ENCODE measurements at places on chromosomes 6 and 20. TPM values are rescaled to one million over a fixed set of nuclear protein-coding genes. Genes with fewer than 3 reads are reported as not detected.

Gene PPP1R14C
- total RNA-seq = not detected

Gene ZC2HC1B
- not detected for total RNA-seq

Gene ZNF165
- 0.83 TPM for total RNA-seq

Gene ARMC12
- 0.83 TPM for total RNA-seq

Gene PRPH2
- total RNA-seq = 0.65 TPM

Gene PIGT
- total RNA-seq = 64.4 TPM

Gene CD40
- total RNA-seq = 10.0 TPM

Gene PTCHD4
- 1.7 TPM for total RNA-seq

Gene ADGRF5
- total RNA-seq = 33.6 TPM

Gene PBOV1
- not detected for total RNA-seq

Gene ID4
- 158 TPM for total RNA-seq

Gene ADGB
- not detected for total RNA-seq

DNA sequence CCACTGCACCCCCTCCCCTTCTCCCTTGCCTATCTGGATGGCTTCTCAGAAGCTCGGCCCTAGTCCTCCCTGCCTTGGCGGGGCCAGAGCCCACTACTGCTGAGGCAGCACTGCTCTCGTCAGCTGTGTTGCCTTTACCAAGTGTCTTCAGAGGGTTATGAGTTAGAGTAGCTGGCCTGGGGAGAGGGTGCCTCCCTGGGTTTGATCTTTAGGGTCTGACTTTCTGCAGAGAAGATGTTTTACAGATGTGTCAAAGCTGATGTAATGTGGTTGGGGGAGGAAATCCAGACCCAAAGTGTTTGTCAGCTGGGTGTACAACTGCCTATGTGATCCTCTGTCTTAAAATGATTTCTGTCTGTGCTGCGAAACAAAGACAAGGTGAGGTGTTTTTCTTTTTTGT lies 30.4 kb upstream of the PI16 start:
- DNase-seq = no peak

GRCh38 chr6:74807674-74808073 lies 398.2 kb downstream of the COL12A1 start:
- DNase-seq = no peak

- peak; percentile 53 for DNase-seq
Observed at GRCh38 chr6:27776504-27776903, 135.7 kb downstream of the OR2B2 start.

GRCh38 chr6:47169785-47170616 lies 127.9 kb upstream of the ADGRF1 start:
- DNase-seq = peak; percentile 53

GRCh38 chr6:34227761-34228421 lies 8.8 kb upstream of the HMGA1 start:
- DNase-seq = no peak

DNA sequence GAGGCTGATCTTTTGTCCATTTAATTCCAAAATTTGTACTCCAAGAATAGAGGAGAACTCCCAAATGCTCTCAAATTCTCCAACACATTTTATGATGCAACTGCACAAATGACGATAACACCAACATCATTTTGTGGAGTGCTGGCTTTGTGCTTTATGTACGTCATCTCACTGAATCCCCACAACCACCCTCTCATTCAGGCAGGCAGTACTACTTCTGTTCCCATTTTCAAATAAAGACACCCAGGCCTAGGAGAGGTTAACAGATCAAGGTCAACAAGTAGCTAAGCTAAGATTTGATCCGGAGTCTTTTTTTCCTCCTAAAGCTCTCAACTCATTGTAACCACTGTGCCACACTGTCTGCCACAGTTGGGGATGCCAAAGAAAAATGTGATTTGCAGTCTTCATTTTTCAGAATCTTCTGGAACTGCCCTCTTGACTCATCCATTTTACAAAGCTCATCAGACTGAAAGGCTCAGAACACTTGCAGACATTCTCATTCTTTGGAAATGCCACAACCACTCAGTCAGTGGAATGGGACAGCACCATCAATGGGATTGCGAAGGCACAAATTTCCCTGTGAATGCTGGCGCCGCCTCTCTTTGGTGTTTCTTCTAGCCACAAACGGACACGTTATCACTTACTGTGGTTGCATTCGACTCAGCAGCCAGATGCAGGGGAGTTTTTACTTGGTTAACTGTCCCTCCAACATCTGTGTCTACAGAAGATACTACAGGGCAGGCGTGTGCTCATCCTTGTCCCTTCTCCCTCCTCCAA lies 184.4 kb downstream of the GJA10 start:
- no peak for DNase-seq

- DNase-seq = no peak
Observed at GRCh38 chr6:144298194-144298593, 13.1 kb downstream of the UTRN start.

DNA sequence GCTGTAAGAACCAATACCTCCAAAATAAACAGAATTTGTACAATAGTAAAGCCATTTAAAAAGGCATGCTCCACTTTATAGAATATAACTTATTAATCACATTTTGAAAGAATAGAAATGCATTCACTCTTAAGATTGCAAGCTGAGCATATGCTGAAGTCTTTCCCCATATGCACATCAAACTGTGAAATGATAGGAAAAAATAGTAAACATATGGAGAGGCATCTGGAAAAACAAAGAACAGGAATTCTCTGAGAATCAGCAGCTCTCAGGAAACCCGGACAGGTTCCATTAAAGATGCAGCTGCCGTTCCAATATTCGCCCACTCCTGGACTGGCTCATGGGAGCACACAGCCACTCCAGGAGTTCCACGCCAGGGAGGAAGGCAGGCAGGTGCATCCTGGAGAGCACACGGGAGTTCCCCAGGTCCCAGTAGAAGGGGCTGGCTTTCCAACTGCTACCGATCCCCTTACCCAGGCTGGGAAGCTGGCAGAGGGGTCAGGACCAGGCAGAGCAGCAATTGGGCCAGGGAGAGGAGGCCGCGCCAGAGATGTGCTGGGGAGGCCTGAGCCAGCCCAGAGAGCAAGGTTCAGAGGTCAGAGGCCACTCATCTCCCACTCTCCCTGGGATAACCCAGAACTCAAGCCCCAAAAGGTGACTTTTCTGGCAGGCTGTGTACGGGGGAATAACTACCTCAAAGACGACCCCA lies 111.1 kb downstream of the DLL1 start:
- DNase-seq = peak; percentile 78

DNA sequence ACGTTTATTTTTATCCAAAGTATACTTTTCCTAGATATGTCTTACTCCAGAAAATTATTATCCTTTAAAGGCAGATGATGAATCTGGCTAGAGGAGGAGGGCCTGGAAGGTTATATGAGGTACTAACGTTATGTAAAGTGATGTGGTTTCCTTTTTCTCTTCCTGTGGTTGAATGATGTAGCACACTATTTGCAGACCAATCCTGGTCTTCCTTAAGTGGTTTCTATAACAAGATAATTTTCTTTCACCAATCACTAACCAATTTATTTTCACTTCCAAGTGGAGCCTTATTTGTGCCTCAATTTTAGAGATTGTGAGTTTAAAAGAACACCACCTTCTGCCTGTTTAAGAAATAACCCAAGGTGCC lies 154.6 kb upstream of the SOX4 start:
- DNase-seq = no peak

DNA sequence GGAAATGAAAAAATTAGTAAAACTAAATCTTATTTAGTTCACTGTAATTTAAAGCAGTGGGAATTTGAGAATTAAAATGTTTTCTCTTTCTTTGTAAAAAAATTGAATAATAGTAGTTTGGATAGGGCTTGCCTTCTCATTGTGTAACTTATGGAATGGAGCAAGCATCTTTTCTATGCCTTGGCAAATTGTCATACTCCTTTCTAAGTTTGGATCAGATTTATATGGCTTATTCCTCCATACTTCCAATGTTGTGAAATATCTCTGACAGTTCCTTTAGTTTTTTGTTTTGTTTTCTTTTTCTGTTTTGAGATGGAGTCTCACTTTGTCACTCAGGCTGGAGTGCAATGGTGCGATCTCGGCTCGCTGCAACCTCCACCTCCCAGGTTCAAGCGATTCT lies 176.4 kb downstream of the SAMD5 start:
- DNase-seq = no peak

- no peak for DNase-seq
Observed at GRCh38 chr6:5562277-5562676, 301.0 kb downstream of the FARS2 start.

DNA sequence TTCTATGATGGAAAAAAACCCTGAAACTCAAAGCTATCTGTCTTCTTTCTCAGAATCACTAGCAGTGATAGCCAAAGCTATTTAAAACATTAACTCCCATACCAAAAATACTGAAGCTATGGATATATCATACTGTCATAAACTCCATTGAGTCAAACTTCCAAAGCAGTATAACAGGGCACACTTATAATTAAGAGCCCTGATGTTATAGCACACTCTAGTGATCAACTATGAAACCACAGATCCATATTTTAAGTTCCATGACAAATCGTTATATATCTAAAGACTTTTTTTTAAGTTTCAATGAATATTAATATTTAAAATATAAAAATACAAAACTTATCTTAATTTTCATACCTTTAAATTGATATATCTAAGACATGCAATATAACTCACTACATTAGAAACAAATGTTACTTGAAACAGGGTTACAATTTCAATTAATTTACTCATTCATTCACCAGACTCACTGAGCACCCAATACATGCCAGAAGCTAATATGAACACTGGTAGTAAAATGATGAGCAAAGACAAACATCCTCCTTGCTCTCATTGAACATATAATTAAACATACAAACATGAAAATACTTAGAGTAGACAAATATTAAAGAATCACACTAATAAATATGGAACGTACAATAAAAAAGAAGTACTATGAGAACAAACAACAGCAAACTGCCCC lies 69.3 kb downstream of the IBTK start:
- no peak for DNase-seq

DNA sequence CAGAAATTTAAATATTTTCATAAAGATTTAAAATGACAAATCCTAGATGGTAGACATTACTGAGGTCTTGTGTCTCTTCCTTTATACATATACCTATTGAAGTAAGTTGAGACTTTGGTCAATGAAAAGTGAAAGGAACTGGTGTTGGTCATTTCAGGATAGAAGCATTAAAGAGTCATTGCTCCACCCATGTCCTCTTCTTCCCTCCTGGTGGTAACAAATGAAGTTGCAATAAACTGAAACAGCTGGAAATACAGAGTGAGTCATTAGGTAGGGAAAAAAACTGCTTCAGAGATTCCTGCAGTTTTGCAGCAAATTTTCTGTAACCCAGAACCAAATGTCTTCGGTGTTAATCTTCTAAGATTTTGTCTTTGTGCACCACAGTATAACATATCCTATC lies 448.0 kb downstream of the EYS start:
- no peak for DNase-seq

- no peak for DNase-seq
Observed at GRCh38 chr20:58433759-58434158, 44.7 kb downstream of the VAPB start.

GRCh38 chr20:4413314-4414049 lies 308.2 kb upstream of the PRND start:
- DNase-seq = no peak

DNA sequence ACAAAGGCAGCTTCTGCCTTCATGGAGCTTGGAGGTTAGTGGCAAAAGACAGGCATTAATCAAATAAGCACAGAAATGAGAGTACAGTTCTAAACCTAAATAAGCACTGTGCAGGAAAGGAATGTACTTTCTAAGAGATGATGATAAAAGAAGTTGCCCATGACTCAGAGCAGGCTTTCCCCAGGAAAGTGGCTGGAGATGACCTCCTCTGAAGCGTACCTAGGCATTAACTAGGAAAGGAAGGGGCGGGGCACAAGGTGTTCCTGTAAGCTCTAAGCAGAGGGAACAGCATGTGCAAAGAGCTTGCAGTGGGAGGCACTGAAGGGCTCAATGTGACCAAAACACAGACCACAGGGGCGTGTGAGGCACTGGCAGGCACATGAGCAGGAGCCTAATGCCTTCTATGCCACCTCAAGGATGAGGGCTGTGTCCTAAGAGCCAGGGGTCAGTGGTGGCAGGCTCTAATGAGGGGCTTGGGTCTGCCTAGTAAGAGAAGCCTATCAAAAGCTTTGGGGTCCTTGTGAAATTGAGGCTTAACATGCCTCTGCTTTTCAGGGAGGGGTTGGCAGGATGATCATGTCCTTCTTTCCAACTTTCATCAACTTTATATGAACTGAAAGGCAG lies 4.9 kb downstream of the SSTR4 start:
- DNase-seq = no peak

DNA sequence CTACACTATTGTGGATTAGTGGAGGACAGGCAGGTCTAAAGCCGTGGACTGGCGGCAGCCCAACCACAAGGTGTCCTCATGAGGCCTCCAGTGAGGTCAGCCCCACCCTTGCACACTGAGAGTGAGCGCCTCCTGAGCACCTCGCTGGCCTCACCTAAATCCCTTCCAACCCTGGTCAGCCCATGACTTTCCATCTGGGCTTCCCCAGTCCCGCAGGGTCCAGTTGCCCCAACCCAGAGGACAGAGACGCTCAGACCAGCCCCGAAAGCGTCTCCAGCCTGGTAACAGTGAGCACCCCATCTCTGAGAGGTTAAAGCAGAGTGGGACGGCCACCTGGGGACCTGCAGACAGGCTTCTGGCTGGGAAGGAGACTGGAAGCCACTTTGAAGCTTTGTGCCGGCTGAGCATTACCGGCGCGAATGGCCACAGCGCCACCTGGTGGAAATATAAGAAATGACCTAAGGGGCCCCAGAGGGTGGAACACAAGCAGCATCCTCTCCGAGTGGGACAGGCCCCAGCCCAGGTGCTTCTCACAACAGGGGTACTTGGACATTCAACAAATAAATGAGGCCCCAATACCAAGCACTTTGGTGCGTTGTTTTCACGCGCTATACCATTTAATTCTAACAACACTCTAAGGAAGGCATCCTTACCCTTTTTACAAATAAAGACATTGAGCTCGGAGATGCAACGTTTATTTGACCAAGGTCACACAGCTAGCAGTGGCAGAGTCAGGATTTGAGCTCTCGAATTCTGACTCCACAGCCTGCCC lies 65.7 kb upstream of the TOP1 start:
- DNase-seq = peak; percentile 93

GRCh38 chr6:154864066-154864430 lies 130.8 kb downstream of the SCAF8 start:
- no peak for DNase-seq

GRCh38 chr6:78611102-78611620 lies 256.2 kb upstream of the IRAK1BP1 start:
- no peak for DNase-seq

DNA sequence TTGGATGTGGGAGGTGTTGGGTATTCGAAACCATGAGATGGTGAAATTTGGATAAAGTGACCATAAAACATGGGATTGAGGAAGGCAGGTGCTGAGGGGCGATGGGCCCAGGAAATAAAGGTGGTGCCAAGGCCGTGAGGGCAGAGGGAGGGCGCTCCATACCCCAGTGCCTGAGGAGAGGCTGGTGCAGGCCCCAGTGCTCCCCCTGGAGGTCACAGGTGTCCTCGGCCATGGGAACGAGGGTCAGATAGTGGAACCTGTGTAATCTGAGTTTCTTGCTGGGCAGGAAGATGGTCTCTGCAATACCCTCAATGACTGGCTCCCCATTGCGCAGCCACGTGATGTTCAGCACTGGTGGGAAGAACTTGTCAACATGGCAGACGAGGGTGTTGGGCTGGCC lies 16.2 kb downstream of the HLA-DPB1 start:
- DNase-seq = peak; percentile 80
